ENCODE measurements at places on chromosomes 5 and 9.

DNA sequence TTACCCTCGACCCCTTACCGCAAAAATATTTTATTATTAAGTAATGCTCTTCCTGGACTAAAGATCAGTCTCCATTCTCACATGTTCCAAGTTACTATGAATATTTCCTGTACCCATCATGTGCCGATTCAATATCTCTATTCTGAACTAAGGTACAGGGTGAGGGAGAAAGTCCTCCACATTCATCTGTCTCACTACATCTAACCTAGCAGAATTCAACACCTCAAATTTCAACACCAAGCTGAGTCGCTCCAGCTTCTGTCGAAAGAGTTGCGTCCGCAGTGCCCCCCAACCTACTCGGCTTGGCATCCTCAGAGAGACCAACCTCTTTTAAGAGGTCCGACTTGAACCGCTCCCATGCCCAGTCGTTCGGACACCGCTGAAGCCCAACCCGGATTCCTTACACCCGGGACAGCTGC, 1.0 kb downstream of the CERT1 start:
- no peak for DNase-seq

DNA sequence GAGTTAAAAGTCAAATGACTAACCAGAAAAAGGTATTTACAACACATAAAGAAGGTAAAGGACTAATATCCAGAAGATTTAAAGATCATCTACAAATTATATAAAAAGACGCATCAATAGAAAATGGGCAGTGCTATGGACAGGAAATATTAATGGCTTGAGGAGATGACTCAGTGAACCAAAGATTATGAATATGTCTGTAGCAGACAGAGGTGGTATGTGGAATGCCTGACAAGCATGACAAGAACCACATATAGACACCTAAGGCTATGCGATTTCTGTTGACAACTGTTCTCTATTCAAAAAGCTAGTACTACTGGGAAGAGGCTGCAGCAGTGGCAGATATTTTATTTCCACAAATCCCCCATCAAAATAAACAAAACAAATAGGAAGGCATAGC, 177.0 kb upstream of the SH3GL2 start:
- no peak for DNase-seq

GRCh38 chr9:122131401-122132001, 28.1 kb downstream of the NDUFA8 start:
- DNase-seq = no peak

DNA sequence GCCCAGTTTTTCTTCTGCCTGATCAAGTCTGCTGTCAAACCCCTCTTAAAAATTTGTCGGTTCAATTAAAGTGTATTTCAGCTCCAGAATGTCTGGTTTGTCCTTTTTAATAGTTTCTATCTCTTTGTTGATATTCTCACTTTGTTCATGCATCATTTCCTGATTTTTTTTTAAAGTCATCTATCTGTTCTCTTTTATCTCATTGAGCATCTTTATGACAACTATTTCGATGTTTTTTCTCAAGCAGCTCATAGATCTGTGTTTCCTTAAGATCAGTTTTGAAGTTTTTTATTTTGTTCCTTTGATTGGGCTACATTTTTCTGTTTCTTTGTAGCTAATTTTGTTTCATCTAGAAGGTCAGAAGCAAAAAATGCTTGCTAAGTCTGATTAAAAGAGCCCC, 53.7 kb downstream of the FGD3 start:
- no peak for DNase-seq

- DNase-seq = no peak
Measured at GRCh38 chr9:86846656-86847055, 100.7 kb downstream of the GAS1 start.

- DNase-seq = no peak
Measured at GRCh38 chr9:11871852-11872251, 821.3 kb upstream of the TYRP1 start.

- no peak for DNase-seq
Measured at GRCh38 chr5:157509587-157509986, 49.6 kb downstream of the NIPAL4 start.

DNA sequence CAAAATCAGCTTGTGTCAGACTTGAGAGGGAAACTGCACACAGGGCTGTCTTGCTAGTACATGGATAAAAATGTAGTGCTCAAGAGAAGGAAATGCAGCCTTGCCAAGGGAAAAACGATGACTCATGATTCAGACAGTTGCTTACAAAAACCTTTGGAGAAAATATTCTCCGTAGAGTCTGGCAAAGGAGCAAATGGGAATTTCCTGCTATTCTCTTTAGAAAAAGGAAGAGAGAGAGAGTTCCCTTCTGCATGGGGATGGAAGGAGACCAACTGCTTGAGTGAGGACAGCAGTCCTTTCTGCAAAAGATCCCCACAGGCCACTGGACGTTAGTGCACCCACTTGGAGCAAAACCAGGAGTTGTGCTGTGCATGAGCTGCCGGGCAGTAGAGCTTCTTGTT, 7.6 kb downstream of the IFNB1 start:
- peak; percentile 74 for DNase-seq

GRCh38 chr9:21078702-21079101, 960 bp upstream of the IFNB1 start:
- no peak for DNase-seq

DNA sequence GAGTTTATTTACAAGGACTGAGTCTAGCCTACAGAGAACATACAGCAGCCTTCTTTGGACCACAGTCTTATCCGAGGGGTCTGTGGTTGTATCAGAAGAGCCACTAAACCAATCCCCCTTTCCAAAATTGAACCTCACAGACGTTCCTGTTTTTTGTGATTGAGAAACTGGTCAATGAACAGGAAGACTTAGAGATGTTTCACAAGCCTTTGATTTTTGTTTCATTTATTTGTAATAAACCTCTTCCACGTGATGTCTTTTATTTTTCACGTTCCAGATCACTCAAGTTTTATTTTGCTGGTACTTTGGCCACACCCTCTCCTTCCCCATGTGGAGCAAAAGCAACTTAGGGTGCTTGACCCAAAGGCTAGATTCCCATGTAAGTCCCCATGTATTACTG, 16.1 kb downstream of the CCT5 start:
- DNase-seq = no peak

- no peak for DNase-seq
Measured at GRCh38 chr9:119938871-119939270, 569.6 kb upstream of the BRINP1 start.

DNA sequence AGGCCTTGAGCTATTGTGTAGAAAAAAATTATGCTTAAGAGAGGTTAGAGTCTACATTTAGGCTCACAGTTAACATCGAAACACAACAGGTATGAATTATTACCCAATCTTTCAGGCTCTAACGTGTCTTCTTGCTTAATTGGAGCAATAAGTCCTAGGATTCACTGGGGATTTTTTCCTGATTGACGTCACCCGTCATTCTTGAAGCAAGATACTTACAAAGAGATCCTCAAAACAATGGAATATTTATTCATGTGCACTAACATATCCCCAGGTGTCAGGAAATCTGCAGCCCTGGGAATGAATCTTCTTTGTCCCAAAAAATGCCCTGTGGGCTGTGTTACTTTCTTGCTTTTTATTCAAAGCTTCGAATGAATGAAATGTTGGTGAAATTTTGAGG, 413.5 kb downstream of the NFIB start:
- no peak for DNase-seq

DNA sequence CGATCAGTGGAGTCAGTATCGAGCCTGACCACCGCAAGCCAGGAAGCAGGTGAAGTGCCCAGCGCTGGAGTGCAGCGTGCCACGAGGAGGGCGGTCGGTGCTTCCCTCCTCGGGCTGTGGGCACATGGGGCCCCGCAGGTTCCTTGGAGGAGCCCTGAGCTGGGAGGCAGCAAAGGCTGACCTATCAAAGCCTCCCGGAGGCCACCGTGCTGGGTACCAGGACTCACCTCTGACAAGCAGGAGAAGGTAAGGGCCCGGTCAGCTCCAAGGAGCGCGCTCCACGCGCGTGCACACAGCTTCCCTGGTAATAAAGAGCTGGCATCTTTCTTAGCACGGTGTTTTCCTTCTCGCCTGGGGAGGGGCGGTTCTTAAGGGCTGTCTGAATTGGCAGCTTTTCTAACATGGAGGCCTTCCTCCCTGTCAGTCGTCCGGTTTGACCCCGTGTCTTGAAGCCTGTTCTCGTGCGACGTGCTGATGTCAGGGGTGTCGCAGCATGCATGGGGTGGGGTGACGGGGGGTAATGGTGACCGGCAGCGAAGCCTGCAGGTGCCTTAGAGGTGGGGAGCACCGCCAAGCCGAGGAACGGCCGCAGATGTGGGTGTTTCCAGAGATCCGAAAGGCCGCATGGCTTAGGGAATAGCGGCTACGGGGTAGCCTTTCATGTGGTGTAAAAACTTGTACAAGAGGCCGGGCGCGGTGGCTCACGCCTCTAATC, 13.1 kb downstream of the PMPCA start:
- DNase-seq = no peak

DNA sequence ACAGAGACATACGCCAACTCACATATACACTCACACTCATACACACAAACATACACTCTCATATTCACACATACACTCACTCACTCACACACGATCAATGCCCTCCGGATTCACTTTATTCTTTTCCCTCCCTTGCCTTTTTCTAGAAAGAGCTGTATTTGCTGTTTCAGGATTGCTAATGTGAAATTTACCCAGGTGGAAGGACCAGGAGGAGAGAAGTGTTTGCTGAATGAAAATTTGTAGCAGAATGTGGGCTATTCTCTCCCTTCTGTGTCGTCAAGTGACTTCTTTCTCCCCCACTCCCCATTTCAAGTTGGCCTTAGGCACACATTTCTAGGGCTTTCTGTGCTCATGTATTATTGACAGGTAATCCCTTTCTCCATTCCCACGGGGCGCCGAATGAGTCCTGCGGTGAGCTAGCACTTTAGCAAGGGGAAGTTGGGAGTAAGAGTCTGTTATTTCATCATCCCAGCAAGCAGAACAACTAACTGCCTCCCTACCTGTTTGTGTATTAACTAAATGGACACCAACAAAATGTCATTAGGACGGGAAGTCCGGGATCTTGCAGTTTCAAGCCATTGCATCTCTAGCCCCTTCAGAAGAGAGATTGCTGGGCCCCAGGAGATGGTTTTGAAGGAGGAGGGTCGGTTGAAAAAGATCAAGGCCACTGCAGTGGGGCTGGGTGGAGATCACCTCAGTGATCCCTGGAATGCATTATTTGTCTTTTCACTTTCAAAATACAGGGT, 97.1 kb upstream of the TAF11L2 start:
- DNase-seq = peak; percentile 54

DNA sequence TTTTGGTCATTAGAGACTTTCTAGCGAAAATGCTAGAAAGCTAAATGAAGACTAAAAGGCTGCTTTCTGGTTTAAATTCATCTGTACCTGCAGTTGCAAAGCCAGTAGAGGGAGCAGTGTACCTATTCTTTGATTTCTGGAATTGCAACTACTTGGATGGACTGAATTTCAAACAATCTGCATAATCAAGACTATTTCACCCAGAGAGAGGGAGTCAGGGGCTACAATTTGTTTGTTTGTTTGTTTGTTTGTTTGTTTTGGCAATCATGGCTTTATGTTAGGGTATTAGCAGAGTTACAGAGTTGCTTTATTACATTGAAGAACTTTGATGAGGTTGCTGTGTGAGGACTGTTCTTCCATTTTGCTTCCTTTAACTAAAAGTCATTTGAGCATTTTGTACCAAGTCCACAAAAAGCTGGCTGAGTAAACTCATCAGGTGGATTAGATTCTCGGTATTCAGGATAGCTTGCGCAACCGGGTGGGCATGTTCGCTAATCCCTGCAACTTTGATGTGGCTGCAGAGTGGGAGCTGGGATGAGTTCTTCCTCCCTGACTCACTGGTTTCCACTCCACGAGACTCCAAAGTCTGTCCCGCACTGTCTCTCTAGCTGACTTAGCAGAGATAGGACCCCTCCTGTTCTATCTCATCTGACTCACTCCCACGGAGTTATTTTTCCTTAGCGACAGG, 80.0 kb upstream of the TUT7 start:
- DNase-seq = peak; percentile 40

DNA sequence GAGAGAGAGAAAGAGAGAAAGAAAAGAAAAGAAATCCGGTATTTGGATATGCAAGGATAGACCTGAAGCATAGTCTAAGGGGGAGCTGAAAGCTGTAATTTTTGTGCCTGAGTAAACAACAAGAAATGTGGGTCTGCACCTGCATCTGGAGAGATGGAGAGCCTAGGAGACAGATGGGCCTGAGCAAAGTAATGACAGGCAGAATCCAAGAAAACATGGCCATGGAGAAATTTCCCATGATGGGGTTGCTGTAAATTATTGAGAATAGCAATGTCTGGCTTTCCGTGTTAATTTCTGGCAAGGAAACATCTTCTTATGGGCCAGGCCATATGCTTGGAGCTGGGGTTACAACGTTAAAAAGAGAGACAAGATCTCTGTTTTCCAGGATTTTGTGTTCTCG, 40.2 kb downstream of the YIPF5 start:
- DNase-seq = no peak

GRCh38 chr5:169149317-169149716, 151.6 kb downstream of the SLIT3 start:
- DNase-seq = no peak

DNA sequence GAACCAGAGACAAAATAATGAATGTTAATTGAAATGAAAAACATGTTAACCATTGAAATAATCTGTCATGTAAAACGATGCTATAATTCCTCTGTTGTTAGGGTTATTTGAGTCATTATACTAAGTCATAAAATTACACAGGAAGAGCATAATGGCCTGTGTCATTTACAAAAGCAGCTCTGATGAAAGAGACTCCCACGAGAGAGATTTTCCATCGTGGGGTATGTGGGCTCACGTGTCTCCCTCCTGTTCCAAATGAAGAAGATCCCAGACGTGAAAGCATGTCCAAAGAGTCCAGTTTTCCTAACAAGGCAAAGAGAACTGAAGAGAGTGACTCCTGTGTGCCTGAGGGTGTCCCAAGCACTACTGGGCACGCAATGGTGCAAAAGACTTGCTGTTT, 379.8 kb downstream of the SPOCK1 start:
- DNase-seq = no peak

- no peak for DNase-seq
Measured at GRCh38 chr9:16010221-16010620, 457.4 kb downstream of the CCDC171 start.

DNA sequence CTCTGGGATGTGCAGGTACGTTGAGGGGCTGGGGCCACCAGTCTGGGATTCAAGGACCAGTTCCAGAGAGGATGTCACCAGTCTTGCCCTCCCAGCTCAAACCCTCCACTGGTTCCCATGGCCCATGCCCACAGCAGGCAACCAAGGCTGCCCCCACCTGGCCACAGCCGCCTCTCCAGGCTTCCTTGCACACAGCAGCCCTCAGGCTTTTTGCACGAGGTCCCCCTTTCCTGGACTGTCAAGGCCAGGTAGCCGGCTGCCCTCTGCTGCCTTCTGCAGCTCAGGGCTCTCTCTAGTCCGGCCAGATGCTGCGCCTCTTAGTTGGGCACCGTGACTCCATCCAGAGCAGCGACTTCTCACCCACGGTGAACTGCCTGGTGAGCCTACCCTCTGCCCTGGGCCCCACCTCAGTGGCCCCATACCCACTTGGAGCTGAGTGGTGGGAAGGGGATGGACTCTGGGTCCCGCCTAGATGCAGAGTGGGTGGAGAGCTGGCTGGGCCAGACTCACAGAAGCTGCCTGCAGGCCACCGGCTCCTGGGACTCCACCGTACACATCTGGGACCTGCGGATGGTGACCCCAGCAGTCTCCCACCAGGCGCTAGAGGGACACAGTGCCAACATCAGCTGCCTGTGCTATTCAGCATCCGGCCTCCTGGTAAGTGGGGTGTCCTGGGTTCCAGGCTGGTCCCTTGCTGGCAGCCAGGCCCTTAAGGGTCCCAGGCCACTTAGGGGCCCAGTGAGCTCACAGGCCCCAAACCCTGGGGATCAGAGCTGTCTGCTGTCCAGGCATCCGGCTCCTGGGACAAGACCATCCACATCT, 2.9 kb downstream of the WDR38 start:
- no peak for DNase-seq

- DNase-seq = no peak
Measured at GRCh38 chr5:147037515-147038205, 159.1 kb upstream of the PPP2R2B start.

GRCh38 chr9:96088510-96088909, 213.0 kb downstream of the ERCC6L2 start:
- DNase-seq = no peak

Data from common myeloid progenitor, CD34-positive (primary cell).